ENCODE measurements at places on chromosomes 4 and X.

DNA sequence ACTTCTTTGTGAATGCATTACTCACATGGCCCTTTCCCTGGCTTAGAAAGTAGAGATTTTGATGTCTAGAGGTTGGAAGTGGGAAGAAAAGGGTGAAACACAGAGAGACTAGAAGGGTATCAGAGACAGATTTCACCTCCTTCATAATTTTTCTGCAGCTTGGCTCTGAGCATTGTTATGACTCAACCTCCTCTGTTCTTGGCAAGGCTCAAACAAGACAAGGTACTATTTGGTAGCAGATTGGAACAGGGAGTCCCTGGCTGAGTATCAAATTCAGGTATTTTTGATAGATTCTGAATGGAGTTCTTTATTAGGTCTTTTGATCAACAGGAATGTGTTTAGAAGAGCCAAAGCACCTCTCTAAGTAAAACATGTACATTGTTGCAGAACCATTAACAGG is 146.3 kb upstream of the CHRDL1 start:
- DNase-seq: no peak

DNA sequence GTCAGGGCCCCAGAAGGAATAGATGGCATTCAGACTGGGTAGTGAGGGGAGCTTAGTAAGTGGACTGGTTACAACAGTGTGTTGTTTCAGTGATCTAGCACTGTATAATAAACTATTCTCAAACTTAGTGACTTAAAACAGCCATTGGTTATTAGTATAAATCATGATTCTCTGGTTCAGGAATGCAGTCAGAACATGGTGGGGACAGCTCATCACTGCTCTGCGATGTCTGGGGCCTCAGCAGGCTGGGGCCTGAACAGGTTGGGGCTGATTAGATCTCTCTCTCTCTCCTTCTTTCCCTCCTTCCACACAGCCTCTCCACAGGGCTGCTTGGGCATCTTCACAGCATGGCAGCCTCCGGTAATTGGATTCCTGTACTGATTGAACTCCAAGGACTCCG is 160.4 kb downstream of the GATB start:
- no peak for DNase-seq

GRCh38 chrX:16567681-16568080 is 82.3 kb upstream of the S100G start:
- no peak for DNase-seq

DNA sequence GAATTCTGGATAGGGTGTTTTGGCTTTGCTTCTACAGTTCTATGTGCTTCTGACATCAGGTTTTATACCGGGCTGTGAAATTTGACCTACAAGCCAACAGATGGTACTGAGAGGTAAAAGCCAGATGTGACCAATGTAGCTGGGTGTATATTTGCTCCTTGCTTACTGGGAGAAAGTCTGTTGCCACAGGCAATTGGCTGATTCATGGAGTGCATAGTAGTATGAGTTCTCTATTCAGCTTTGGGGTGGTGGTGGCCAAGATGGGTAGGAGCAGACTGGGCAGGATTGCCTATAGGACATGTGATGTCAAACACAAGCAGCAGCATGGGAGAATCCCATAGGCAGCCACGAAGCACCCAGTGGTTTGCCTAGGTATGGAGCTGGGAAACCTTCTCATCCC is 1827.0 kb downstream of the C4orf33 start:
- no peak for DNase-seq

DNA sequence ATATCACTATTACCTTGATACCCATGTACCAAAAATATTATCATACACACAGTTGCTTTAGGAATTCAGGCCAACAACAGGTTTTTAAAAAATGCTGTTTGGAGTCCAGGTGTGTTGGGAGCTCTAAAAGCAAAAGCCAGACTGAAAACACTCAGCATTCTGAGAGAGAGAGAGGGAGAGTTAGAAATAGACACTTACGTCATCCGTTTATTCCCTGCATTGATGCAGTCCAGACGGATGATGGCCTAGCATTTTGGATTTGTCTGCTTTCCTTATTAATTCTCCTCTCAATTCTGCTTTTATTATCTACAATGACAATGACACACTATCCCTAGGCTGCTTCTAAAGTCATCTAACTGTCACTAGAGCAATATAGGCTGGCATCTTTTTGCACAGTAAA is 358.3 kb upstream of the BOD1L1 start:
- DNase-seq: no peak

- DNase-seq: no peak
Observed at GRCh38 chrX:121191779-121192178, 144.4 kb downstream of the GLUD2 start.

DNA sequence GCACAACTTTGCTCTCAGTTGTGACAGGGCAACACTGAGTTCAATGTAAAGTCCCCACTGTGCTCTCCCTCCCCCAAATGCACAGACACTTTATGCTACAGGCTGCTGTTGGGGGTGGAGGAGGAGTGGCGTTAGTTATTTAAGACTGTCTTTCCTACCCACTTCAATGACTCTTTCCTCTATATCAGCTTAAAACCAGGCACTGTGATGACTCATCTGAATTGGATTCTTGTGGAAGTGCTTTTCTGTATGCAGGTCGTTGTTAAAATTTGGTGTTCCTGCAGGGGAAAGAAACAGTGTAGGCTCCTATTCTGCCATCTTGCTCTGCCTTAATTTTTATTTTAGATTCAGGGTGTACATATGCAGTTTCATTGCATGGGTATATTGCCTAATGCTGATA is 1157.2 kb upstream of the ADGRL3 start:
- DNase-seq: no peak

DNA sequence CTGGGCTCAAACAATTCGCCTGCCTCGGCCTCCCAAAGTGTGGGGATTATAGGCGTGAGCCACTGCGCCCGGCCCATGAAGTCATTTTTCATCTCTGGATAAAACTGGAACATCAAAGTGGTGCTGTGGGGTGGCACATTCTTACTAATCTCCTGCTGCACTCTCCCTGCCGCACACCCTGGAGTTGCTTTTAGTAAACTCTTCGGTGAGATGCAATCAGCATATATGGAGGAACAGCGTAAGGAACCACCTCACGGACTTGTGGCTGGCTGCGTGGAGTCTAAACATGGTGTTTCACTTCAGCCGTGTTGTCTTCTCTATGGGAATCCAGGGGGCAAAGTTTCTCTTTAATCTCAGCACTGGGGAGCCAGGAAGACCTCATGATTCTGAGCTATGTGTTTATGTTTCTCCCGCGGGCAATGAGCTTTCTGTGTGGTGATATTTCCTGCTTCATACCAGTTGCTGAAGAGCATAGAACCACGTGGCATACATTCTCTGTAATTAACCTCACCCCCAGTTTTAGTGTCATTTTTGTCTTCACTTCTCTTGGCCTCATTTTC is 2.1 kb upstream of the RHOH start:
- no peak for DNase-seq

- no peak for DNase-seq
Observed at GRCh38 chrX:77404419-77404818, 42.8 kb upstream of the FGF16 start.

GRCh38 chr4:71368906-71369305 is 30.1 kb downstream of the SLC4A4 start:
- DNase-seq: no peak

GRCh38 chrX:17433965-17434364 is 59.0 kb downstream of the NHS start:
- DNase-seq: no peak

DNA sequence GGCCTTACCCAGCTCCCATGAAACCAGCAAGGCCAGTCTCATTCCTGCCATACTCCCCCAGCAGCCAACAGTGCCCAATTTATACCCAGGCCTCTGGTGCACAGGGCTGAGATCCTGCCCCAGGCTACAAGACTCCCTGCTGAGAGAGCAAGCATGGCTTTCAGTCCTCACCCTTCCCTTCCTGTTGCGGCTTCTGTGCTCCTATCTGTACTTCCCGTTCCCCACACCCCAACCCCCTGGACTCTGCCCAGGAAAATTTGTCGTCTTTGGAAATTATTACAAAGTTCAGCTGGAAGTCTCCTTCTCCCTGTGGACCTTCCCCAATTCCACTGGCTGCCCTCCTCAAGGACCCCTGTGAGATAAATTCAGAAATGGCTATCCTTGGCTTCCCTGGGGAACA is 84.1 kb upstream of the GK2 start:
- no peak for DNase-seq

DNA sequence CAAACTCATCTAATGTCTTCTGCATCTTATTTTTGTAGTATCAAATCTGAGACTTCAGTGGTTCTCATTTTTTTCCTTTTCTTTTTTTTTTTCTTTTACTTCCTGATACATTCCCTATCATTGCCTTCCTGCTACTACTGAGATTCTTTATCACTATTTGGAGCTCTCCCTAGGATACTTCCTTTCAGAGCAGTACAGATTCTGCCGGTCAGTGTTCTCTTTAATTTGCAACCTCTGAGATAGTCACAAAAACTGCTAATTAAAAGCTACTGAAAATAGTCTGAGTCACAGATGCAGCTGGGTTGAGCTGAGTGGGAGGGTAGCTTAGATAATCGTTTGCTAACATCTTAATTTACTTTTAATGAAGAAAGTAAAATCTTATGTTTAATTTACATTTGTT is 1279.7 kb downstream of the ARAP2 start:
- DNase-seq: no peak

GRCh38 chr4:102321260-102321995 is 23.9 kb downstream of the SLC39A8 start:
- no peak for DNase-seq

DNA sequence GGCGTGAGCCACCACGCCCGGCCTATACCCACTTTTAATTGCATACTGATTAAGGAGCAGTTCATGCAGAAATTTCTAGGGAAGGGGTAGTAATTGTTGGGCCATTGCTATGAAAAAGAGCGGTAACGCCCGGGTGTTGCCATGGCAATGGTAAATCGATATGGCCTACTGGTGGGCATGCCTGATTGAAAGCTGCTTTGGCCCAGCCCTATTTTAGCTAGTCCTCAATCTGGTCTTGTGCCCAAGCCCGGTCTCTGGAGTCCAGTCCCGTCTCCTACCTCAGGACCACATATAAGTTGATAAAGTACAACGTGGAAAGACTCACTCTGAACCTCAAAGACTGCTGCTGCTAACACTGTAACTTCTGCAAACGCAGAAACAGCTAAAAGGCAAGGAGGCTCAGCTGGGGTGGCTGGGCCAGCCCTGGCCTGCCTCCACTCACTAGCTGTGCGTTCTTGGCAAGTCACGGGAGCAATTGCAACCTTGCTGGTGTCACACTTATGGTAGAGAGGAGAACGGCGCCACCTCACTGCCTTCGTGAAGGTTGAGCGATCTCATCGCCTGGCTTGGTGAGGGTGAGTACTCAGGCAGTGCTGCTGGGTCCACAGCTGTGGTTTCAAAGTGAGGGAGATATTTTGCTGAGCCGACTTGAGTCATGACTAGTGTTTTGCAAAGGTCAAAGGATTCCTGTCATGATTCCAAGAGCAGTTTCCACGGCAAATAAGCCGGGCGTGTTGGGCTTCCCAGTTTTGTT is 57.0 kb upstream of the GRPEL1 start:
- no peak for DNase-seq

GRCh38 chr4:147749811-147750321 is 18.0 kb downstream of the ARHGAP10 start:
- DNase-seq: no peak

GRCh38 chr4:37422638-37423037 is 178.1 kb downstream of the NWD2 start:
- DNase-seq: no peak

- no peak for DNase-seq
Observed at GRCh38 chr4:129863206-129863605, 767.3 kb downstream of the C4orf33 start.

DNA sequence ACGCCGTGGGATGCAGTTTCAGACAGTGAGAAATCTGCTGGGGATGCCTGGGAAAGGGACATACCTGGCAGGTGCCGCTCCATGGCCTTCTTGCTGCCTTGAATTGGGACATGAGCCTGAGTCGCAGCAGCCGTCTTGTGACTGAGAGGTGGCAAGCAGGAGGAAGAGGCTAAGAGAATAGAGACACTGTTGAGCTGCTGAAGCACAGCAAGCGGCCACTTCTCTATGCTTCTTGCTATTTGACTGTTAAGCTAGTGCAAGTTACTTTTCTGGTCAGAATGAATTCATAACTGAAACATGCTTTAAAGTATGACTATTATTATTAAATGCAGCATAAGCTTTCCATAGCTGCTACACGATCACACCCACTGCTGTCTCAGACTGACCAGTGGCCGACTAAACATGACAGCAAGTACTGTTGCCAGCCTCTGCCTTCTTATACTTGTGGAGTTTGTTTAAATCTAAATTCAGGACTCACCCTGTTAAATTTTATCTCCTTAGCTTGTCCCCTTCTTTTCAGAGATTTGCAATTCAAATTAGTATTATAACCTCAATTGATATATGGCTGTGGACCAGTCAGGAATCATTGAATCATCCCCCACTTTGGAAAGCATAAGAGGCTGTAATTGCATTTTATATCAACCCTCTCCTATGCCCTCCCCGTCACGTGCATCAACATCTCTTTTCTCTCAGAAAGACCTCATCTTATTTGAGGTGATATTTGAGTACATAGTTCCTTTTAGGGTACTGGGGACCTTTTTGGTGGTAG is 24.8 kb upstream of the ACSL1 start:
- no peak for DNase-seq

DNA sequence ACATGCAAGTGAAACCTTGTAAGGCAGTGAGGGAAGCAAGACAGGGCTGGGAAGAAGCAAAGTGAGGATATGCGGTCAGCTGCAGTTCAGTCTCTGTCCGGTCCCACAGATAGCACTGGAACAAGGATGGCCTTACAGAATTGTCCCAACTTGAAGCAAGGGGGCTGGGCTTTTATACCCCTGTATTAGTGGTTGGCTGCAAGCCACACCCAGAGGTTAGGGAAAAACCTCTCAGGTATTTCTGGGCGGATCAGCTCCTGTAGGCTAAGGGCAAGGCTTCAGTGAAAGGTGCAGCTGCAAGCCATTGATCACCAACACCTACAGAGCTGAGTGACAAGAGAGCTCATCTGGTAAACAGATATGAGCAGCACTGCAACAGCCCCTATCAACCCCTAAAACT is 89.0 kb downstream of the KDR start:
- DNase-seq: no peak

GRCh38 chr4:102518703-102519131 is 17.6 kb downstream of the NFKB1 start:
- DNase-seq: no peak

DNA sequence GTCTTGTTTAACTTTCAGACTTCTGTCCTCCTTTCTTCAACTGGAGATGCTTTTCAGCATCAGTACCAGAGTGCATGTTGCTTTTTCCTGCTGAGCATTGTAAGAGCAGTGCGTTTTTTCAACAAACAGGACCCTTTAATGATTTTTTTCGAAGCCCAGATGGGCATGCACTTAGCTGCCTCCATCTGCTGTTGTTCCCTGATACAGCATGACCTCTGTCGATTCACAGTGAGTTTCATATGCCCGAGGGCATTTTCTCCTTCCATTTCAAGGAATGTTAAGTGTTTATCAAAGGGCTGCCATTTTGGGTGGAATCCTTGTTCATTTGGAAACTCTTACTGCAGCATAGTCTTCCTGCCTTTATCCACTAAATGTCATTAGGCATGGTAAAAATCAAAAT is 428.6 kb downstream of the DTHD1 start:
- DNase-seq: no peak

DNA sequence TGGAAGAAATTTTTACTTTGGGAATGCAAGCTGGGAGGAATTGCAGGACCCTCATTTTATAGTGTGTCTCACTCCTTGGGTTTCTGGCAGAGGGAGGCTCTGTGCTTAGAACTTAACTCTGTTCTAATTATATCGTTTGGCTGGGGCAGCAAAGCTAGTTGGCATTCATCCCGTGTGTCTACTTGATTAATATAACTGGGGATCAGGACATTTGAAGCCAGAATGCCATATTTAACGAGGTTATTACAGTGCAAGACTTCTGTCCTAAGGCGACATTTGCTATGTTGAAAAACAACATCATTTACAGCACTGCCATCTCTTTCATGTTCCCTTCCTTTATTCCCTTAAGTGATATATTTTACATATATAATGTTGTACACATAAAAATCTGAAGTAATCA is 179.1 kb upstream of the TBC1D9 start:
- DNase-seq: no peak

Data from iPS DF 19.7 (cell line).